ENCODE measurements at places on chromosomes 12 and 14. TPM values are rescaled to one million over a fixed set of nuclear protein-coding genes. Genes with fewer than 3 reads are reported as not detected.

The TIMELESS gene
- 48.8 TPM for total RNA-seq

The HOXC4 gene
- total RNA-seq, result not detected

The ZNF705A gene
- not detected for total RNA-seq

The LMO3 gene
- not detected for total RNA-seq

The AP1G2 gene
- 135 TPM for total RNA-seq

- peaks cover 20% of the 10 kb centered on the region for H3K4me1 ChIP-seq
- peak overlapping the region; percentile 53 for H3K27ac ChIP-seq
- peaks cover 70% of the 10 kb centered on the region for H3K27me3 ChIP-seq
Observed at GRCh38 chr14:53954551-53955228, 1.9 kb downstream of the BMP4 start.

DNA sequence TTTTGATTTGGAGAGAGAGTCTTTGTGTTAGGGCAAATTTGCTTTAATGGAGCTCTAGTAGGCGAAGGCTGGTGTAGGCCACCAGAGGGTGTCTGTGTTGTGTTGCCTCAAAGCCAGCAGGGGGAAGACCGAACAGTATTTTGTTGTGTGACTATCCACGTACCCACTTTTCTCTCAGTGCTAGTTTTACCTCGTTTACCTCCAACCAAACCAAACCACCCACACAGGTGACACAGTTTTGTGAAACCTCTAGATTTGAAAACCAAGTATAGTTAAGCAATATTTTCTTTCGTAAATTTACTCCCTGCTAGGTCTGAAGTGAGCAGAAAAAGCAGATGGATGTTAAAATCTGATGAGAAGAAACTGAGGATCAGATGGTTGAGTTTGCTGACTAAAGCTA, 36.3 kb upstream of the NPFF start:
- H3K36me3 ChIP-seq, result peaks cover 24% of the 10 kb centered on the region
- peaks cover 9% of the 10 kb centered on the region for H3K4me1 ChIP-seq
- DNase-seq, result peak; percentile 85
- no peaks in the 10 kb centered on the region for H3K27me3 ChIP-seq
- H3K27ac ChIP-seq, result peak overlapping the region; percentile 72

DNA sequence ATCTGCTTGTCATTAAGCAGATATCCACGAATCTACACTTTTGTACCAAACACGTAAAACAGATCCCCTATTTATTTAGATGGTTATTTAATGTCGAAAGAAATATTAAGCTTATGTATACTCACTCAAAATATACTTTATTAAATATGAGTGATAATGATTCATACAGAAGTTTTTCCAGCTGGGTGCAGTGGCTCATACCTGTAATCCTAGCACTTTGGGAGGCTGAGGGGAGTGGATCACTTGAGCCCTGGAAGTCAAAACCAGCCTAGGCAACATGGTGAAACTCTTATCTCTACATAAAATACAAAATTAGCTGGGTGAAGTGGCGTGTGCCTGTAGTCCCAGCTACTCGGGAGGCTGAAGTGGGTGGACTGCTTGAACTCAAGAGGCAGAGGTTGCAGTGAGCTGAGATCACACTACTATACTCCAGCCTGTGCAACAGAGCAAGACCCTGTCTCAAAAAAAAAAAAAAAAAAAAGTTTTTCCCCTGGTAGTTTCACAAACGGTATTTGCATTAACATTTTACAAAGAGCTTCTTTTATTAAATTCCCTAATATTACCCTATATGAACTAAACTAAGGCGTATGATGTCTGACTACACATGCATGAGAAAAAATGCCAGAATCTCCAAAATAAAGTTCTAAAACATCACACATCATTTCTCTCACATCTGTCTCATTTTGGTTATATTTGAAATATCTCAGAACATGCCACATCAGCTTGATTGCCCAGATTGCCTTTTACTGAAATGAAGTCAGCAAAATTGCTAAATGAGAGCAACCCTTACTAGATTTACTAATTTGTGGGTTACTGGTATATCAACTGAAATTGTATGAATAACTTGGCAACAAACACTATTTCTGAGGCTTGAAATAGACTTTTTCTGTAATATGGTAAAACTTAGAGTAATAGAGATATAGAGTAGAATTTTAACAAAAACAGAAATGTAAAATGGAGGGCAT, 74.9 kb downstream of the PAWR start:
- H3K4me3 ChIP-seq, result no peak overlapping the region
- no peak overlapping the region for H3K27ac ChIP-seq
- H3K4me1 ChIP-seq, result no peaks in the 10 kb centered on the region
- H3K36me3 ChIP-seq, result no peaks in the 10 kb centered on the region
- H3K27me3 ChIP-seq, result no peaks in the 10 kb centered on the region
- no peak for DNase-seq

GRCh38 chr12:20453756-20454310, 85.5 kb downstream of the PDE3A start:
- no peak for DNase-seq
- H3K36me3 ChIP-seq, result no peaks in the 10 kb centered on the region
- no peak overlapping the region for H3K27ac ChIP-seq
- H3K4me1 ChIP-seq, result no peaks in the 10 kb centered on the region
- no peaks in the 10 kb centered on the region for H3K27me3 ChIP-seq
- no peak overlapping the region for H3K4me3 ChIP-seq

- no peaks in the 10 kb centered on the region for H3K36me3 ChIP-seq
- no peak overlapping the region for H3K4me3 ChIP-seq
Observed at GRCh38 chr12:119589097-119589496, 4.5 kb upstream of the TMEM233 start.

Measured in activated CD4-positive, alpha-beta T cell treated with anti-CD3 and anti-CD28 coated beads, Interleukin-2, amount 10 ng/mL, durations not matched to agents 24 days and 14 days (primary cell).